ENCODE measurements at places on chromosomes 12 and 14. TPM values are rescaled to one million over a fixed set of nuclear protein-coding genes. Genes with fewer than 3 reads are reported as not detected.

DNA sequence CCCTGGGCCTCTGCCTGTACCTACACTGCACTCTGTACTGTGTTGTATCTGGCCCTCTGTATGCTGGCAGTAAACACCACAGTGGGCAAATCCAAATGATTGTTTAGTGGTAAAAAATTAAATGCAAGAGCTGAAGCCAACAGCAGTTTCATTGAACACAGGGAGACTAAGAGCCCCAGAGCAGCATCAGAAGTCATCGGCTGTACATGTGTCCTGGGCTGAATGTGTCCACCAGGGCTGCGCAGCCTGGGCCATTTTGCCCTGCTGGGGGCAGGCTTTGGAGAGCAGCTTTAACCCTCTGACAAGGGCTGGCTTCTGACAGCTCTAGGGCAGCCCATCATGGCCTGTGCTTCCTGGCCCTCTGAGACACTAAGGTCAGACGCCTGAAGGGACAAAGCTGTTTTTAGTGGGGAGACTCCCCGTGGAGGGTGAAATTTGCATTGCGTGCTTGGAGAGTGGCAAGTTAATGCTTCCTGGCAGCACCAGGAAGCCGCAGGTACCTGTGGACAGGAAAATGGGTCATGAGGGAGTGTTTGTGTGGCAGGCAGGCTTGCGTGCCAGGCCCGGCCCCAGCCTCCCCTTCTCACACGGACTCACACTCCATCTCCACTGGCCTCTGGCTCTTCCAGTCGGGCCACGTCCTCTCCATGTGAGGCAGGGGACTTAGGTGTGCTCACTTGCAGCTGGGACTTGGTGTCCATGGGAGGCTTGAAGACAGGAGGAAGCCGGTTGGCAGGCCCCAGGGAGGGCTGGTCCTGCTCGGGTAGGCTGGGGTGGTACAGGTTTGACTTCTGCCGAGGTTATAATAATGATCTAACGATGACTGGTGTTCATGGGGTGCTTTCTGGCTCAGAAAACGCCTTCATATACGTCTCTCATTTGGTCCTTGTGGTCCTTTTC lies 150.1 kb downstream of the TSPAN9 start:
- no peak overlapping the region for H3K4me3 ChIP-seq
- peak; percentile 55 for DNase-seq
- peaks cover 24% of the 10 kb centered on the region for H3K4me1 ChIP-seq
- no peaks in the 10 kb centered on the region for H3K27me3 ChIP-seq
- no peak overlapping the region for H3K27ac ChIP-seq

DNA sequence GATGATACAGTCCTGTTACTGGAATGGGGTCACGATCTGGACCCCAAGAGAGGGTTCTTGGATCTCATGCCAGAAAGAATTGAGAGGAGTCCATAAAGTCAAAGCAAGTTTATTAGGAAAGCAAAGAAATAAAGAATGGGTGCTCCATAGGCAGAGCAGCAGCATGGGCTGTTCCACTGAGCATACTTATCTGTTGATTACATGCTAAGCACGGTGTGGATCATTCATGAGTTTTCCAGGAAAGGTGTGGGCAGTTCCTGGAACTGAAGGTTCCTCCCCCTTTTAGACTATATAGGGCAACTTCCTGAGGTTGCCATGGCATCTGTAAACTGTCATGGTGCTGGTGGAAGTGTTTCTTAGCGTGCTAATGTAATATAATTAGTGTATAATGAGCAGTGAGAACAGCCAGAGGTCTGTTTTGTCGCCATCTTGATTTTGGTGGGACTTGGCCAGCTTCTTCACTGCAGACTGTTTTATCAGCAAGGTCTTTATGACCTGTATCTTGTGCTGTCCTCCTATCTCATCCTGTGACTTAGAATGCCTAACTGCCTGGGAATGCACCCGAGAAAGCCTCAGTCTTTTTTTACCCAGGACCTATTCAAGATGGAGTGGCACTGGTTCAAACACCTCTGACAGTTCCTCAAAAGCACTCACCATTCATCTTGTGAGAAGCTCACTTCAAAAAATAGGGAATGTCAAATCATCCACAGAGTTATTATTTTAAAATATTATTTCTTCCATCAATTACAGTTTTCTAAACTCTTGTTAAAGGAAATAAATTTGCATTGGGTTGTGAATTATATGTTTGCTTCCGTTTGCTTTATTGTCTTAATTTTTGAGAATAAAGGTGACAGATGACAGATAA lies 1358.8 kb upstream of the TMEM132C start:
- no peak overlapping the region for H3K4me3 ChIP-seq
- H3K27me3 ChIP-seq: no peaks in the 10 kb centered on the region
- DNase-seq: no peak
- H3K4me1 ChIP-seq: peaks cover 5% of the 10 kb centered on the region
- H3K27ac ChIP-seq: no peak overlapping the region
- no peaks in the 10 kb centered on the region for H3K36me3 ChIP-seq

GRCh38 chr12:82414044-82414443 lies 55.7 kb downstream of the METTL25 start:
- no peaks in the 10 kb centered on the region for H3K4me1 ChIP-seq
- H3K4me3 ChIP-seq: no peak overlapping the region
- H3K36me3 ChIP-seq: no peaks in the 10 kb centered on the region
- no peaks in the 10 kb centered on the region for H3K27me3 ChIP-seq
- no peak for DNase-seq

DNA sequence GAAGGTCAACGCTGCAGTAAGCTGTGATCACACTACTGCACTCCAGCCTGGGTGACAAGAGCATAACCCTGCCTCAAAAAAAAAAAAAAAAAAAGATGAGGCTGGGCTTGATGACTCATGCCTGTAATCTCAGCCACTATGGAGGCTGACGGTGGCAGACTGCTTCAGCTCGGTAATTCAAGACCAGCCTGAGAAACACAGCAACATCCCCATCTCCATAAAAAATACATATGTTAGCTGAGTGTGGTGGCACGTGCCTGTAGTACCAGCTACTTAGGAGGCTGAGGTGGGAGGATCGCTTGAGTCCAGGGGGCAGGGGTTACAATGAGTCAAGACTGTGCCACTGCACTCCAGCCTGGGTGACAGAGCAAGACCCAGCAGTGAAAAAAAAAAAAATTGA lies 50.4 kb downstream of the GXYLT1 start:
- no peaks in the 10 kb centered on the region for H3K36me3 ChIP-seq
- no peak overlapping the region for H3K4me3 ChIP-seq
- no peak for DNase-seq
- H3K27ac ChIP-seq: no peak overlapping the region

- DNase-seq: no peak
- H3K27ac ChIP-seq: no peak overlapping the region
- no peak overlapping the region for H3K4me3 ChIP-seq
- no peaks in the 10 kb centered on the region for H3K27me3 ChIP-seq
- H3K36me3 ChIP-seq: no peaks in the 10 kb centered on the region
Observed at GRCh38 chr12:76588881-76589565, 29.5 kb upstream of the OSBPL8 start.

The DHRS2 gene
- 0.42 TPM for total RNA-seq

The RPS6KL1 gene
- 11.6 TPM for total RNA-seq

The SLC5A8 gene
- total RNA-seq: 0.35 TPM

The SARNP gene
- total RNA-seq: 96.0 TPM

The VWF gene
- 0.31 TPM for total RNA-seq

Data from GM23338 (cell line).